PC-9 (cell line): ENCODE measurements at places on chromosomes 11 and 22. TPM values are rescaled to one million over a fixed set of nuclear protein-coding genes. Genes with fewer than 3 reads are reported as not detected.

Gene CYTH4
- total RNA-seq, result not detected in 2 replicates

Gene MUC5AC
- 0.09 and 0.25 TPM in 2 replicates for total RNA-seq

Gene CSNK1E
- 331 and 348 TPM in 2 replicates for total RNA-seq

Gene APOL5
- total RNA-seq, result not detected in 2 replicates

DNA sequence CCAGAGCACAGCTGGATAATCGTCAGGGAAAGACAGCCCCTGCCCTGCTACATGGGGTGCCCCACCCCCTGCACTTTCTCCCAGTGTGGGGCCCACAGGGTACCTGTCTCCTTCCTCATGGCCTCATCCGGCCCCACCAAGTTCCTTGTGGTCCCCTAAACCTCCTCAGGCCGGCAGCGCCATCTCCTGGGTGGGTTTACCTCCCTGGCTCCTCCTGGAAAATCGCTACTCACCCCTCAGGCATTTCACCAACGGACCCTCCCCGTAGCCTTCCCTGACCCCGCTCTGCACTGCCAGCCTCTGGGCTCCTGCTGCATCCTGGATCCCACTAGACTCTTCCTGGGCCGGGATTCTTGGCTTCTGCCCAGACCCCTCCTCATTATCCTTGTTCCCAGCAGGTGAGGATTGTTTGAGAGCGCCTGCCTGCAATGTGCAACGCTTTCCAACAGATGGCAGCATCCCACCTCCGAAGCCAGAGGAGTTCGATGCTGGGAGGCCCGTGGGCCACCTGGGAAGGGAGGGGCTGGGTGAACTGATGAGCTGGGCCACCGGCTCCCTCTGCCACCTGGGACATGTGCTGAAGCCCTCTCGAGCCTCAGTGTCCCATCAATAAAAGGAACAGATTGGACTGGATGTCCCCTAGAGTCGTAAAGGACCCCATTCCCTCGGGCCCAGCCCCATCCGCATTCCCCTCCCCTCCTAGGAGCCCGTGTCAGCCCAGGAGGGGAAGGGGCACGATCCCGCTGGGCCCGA, 44.2 kb upstream of the TTLL12 start:
- no peak overlapping the region for H3K4me3 ChIP-seq
- H3K27me3 ChIP-seq, result peaks cover 46% of the 10 kb centered on the region

- H3K27ac ChIP-seq, result peak overlapping the region; percentile 7; the same call in 1 of the 2 replicates
- no peak for DNase-seq
- no peaks in the 10 kb centered on the region for H3K27me3 ChIP-seq
- H3K4me3 ChIP-seq, result no peak overlapping the region
- H3K36me3 ChIP-seq, result no peaks in the 10 kb centered on the region
Observed at GRCh38 chr11:34245041-34245440, 112.8 kb downstream of the ABTB2 start.

GRCh38 chr22:46746620-46747019, 8.6 kb upstream of the CERK start:
- H3K27me3 ChIP-seq, result no peaks in the 10 kb centered on the region
- H3K4me1 ChIP-seq, result peaks cover 64% of the 10 kb centered on the region
- no peaks in the 10 kb centered on the region for H3K36me3 ChIP-seq
- no peak for DNase-seq

DNA sequence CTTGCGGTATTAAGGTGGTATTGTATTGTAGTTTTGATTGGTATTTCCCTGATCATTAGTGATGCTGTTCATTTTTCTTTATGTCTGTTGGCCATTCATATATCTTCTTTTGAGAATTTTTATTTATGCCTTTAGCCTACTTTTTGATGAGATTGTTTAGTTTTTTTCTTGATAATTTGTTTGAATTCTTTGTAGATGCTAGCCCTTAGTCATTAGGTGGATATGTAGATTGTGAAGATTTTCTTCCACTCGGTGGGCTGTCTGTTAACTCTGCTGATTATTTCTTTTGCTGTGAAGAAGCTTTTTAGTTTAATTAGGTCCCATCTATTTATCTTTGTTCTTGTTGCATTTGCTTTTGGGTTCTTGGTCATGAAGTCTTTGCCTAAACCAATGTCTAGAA, 115.4 kb downstream of the VPREB1 start:
- H3K27me3 ChIP-seq, result peaks cover 22% of the 10 kb centered on the region
- no peaks in the 10 kb centered on the region for H3K36me3 ChIP-seq
- DNase-seq, result no peak
- no peaks in the 10 kb centered on the region for H3K4me1 ChIP-seq
- H3K27ac ChIP-seq, result no peak overlapping the region
